Activated naive CD8-positive, alpha-beta T cell treated with anti-CD3 and anti-CD28 coated beads for 36 hours (primary cell): ENCODE measurements at places on chromosomes 11 and 22.

- no peak for DNase-seq
Observed at GRCh38 chr11:19868281-19868821, 155.7 kb downstream of the NAV2 start.

DNA sequence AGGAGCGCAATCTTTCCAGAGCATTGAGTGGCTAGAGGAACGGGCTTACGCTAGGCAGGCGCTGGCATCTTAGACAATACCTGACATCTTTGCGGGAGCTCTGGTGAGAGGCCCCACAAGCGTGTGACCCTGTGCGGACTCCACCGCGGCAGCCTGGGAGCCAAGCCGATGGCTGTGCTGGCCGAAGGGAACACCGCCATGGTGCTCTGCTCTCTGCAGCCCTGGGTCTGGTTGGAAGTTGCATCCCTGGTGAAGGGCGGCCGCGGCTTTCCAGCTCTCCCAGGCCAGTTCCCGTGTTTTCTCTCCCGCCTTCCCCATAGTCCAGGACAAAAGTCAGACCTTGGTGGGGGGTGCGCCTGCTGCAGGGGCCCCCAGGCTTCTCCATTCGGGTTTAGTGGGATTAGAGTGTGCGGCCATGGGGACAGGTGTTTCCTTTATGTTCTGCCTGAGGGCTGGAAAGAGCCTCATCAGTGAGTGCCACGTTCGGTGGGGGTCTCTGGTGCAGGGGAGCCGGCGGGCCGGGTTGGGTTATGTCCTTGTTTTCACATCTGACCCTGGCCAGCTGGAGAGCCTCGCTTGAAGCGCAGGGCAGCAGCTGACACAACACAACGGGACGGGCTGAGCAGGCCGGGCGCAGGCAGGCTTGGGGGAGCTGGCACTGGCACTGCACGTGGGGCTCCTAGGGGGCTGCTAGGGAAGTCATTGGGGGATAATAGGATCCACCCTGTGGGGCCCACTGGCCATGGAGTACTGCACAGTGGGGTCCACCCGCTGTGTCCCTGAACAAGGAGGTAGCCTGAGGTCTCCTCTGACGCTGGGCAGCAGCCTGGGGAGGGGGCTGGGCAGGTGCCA, 94.8 kb downstream of the KCNQ1 start:
- no peak for DNase-seq

GRCh38 chr11:79422866-79423265, 18.0 kb downstream of the TENM4 start:
- DNase-seq, result no peak

GRCh38 chr22:41575533-41575932, 14.1 kb downstream of the PMM1 start:
- no peak for DNase-seq

DNA sequence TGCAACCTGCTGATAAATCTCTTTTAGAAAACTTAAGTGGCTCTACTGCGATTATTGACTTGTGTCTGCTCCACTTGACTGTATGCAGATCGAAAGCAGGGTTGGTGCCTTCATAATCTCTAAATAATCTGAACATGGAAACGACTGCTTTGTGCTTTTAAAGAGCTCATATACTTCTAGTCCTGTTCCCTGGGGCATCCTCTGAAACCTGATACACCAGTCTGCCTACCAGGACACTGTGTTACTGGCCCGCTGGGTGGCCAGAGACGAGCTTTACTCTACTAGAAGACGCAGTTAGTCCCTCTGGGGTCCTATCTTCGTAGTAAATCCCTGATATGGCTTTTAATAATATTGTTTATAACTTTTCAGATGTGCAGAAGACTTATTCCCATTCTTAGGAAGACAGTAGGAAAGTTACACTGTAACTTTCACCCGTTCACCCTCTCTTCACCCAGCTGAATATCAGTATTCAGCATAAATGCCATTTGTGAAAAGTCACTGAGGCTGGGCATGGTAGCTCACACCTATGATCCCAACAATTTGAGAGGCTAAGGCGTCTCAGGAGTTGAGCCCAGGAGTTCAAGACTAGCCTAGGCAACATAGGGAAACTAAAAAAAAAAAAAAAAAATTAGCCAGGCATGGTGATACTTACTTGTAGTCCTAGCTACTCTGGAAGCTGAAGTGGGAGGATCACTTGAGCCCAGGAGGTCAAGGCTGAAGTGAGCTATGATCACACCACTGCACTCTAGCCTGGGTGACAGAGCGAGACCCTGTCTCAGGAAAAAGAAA, 9.0 kb upstream of the HTR3B start:
- DNase-seq, result no peak

- no peak for DNase-seq
Observed at GRCh38 chr11:123694551-123694950, 40.1 kb upstream of the SCN3B start.

DNA sequence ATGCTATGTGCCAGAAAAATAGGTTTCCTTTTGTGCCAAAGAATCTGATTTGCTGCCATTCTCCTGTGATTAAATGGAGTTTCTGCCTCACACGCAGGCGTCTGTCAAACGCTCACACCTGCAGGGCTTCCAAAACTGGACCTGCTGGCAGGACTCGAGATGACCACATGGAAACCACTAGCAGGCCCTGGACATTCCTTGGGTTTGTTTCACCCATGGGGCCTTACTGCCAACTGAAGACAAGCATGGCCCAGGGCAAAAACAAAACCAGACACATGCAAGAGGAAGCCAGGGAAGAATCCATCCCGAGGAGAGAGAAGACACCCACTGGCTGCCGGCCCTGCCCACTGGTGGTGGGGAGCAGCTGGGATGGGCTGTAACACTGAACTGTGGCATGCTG, 55.9 kb upstream of the MN1 start:
- DNase-seq, result no peak
